RWPE2 (cell line): ENCODE measurements at places on chromosomes 2 and 18.
A peak's percentile ranks its signal among the peaks of the same experiment; 100 is the strongest.

- no peak for DNase-seq
Observed at GRCh38 chr18:47113796-47114540, 36.3 kb downstream of the HDHD2 start.

- DNase-seq = no peak
Observed at GRCh38 chr2:177393203-177393755, 706 bp downstream of the AGPS start.

GRCh38 chr2:101461381-101461780, 13.5 kb downstream of the RFX8 start:
- no peak for DNase-seq

GRCh38 chr2:83368916-83369315, 1090.2 kb downstream of the SUCLG1 start:
- no peak for DNase-seq

- no peak for DNase-seq
Observed at GRCh38 chr2:28659127-28659526, 92.5 kb upstream of the PPP1CB start.

- DNase-seq = no peak
Observed at GRCh38 chr2:178806543-178806942, 680 bp downstream of the TTN start.

DNA sequence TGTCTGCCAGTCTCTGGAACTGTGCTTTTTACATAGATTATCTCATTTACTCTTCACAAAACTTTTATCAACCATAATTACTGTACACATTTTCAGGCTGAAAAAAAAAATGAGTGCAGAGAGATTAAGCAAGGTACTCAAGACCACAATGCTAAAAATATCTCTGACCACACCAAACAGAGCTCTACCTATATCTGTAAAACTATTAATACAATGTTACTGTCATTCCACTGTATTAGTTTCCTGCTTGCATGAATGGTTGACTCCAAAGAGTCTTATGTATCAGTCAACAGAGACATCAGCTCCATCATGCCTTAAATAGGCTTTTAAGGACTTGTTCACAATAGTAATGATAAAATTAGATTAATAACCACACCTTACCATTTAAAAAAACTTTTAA, 134.7 kb upstream of the CCDC150 start:
- no peak for DNase-seq

- DNase-seq = peak; percentile 67
Observed at GRCh38 chr18:79611040-79611681, 68.4 kb upstream of the CTDP1 start.

DNA sequence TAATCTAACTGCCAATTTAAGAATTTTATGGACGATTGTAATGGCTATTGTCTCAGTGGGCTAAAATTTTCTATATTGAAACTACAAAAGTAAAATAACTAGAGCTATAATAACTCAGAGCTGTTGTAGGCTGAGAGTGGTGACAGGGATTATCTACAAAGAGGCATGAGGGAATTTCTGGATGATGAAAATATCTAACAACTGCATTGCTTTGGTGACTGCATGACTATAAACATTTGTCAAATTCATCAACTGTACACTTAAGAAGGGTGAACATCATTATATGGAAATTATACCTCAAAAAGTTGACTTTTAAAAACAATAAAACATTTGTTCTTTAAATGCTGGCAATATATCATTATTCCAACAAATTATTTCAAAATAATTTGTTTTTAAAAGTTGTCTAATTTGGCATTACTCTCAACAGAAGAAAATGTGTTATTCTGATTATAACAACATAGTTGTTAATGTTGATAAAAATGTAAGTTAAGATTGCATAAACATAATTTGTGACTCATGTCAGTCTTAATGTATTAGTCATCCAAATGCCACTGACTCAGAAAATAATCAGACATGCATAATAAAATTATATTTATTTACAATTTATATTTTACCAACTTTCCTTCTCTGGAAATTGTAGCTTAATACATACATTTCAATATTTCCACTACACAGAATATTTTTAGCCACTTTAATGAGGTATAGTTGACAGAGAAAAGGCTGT, 865.1 kb upstream of the VRK2 start:
- DNase-seq = no peak

- DNase-seq = no peak
Observed at GRCh38 chr2:7567646-7568045, 650.4 kb downstream of the RNF144A start.

DNA sequence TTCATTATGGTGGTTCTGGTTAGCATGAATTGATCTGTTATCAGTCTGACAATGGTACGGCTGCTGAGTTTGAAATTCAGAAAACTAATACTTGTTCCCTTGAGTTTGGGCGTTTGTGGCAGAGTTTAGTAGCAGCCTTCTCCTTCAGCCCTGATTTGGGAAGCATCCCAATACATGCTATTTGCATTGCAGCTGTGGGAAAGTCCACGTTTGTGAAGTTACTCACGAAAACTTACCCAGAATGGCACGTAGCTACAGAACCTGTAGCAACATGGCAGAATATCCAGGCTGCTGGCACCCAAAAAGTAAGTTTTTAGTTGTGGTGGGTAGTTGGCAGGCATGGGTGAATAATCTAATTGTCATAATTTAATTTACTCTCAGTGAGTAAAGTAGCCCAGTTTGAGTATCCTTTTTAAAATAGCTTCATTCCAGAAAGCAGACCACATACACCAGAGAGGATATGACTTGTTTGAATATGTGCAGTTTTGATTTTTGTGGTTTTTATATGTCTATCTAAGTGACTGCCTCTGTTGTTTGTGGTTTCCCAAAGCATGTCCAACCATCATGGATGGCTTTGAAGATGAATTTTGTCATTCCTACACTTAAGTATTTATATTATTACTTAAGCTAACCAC, 12.2 kb downstream of the DGUOK start:
- no peak for DNase-seq

- DNase-seq = no peak
Observed at GRCh38 chr2:195470622-195471021, 186.4 kb upstream of the SLC39A10 start.

GRCh38 chr2:179340678-179341077, 76.0 kb upstream of the SESTD1 start:
- no peak for DNase-seq

- no peak for DNase-seq
Observed at GRCh38 chr2:48482313-48482712, 47.6 kb upstream of the STON1 start.

- no peak for DNase-seq
Observed at GRCh38 chr2:159922563-159922962, 124.6 kb upstream of the CD302 start.

DNA sequence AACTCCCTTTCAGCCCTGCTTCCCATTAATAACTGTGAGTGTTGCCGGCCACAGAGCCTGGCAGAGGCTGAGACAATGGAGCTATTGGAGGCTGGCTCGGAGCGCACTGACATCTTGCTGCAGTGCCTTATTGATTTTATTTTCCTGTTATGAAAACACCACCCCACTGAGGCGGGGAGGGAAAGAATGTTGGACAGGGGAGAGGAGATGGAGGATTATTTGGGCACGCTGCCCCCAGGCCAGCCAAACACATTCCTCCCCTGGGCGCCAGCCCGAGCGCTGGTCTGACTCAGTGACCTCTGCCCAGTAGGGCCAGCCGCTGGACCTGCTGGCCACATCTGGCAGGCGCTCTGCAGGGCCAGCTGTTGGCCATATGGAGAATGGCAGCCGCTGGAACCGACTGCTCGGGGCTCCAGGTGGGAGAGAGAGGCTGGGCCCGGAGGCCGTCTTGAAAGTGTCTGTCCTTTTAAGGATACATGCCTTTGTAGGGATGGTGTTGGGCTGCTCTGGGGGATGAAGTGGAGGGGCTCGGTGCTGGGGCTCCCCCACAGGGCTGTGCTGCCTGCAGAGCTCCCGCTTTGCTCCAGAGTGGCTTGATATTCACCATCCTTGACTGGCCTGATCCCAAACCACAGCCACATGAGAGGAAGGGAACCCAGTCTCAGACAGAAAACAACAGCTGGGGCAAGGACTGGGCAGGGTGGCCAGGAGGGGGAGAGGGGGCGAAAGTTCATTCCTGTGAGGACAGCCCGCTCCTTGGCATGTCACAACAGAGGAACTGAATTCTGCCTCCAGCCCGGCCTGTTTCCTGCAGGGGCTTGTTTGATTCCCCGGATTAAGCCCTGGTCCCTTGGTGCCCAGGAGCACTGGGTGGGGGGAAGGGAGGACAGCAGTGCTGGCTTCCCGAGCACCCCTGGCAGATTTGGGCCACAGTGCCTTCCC, 179.0 kb downstream of the KLHL29 start:
- DNase-seq = no peak

- DNase-seq = no peak
Observed at GRCh38 chr18:3283908-3284307, 22.0 kb downstream of the MYL12B start.

GRCh38 chr2:1518867-1519530, 105.7 kb downstream of the TPO start:
- DNase-seq = peak; percentile 42

DNA sequence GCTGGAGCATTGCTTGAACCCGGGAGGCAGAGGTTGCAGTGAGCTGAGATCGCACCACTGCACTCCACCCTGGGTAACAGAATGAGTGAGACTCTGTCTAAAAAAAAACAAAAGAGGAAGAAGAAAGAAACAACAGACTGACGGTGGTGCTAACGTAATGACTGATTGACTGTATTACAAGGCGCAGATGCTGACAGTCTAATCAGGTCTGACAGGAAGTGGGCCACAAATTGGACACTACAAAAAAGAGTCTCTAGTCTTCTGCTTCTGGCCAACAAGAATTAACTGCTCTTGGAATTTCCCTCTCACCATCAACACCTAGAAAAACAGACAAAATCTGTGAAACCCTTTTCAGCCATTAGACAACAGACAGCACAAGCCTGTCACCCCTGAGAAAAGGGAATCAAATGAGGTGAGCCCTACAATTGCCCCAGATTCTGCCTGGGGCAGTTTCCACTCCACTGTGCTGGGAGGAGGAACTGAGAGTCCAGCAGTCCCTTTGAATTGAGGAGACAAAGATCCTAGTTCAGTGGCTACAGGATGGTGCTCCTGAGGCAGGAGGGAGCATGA, 43.3 kb downstream of the SNED1 start:
- DNase-seq = no peak

- no peak for DNase-seq
Observed at GRCh38 chr2:120936476-120937334, 201.0 kb downstream of the GLI2 start.

- no peak for DNase-seq
Observed at GRCh38 chr2:41879235-41879916, 168.4 kb upstream of the PKDCC start.

- no peak for DNase-seq
Observed at GRCh38 chr2:228015741-228016140, 144.3 kb downstream of the DAW1 start.

GRCh38 chr2:88563129-88563528, 64.1 kb downstream of the EIF2AK3 start:
- no peak for DNase-seq

DNA sequence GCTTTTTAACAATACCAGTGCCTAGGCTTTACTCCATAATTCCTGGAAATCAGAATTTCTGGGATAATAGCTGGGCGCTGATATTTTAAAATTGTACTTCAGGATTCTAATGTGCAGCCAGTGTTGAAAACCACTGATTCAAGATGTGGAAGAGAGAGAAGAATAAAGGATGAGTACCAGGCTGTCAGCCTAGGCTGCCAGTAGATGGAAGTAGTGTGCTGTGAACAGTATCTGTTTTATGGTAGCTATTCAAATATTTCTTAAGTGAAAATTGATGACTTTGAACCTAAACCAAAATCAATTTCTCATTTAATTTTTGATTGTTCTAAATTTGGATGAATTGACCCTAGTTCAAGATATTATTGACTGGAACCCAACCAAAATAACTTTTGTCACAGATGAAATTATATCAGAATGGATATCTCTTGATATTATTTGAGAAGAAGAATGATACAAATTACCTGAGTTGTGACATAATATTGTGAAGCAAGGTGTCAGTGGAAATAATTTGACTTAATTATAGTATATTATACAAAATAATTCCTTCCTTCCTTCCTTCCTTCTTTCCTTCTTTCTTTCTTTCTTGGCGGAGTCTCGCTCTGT, 88.0 kb downstream of the COMMD1 start:
- no peak for DNase-seq

DNA sequence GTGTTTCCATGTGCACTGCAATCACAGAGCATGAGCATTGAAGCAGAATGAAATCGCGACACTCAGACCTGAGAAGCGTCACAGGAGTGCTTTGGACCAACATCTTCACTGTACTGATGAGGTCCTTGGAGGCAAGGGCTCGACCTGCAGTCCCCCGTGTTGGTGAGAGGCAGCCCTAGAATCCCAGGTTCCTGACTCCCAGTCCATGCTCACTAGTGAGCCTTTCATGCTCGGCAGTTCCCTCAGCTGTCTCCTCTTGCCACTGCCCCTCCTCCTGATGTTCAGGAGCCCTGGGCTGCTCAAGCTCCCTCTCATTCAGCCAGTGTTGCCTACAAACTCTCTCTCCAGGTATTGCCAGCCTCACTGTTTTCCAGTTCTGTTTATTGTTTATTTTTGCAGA, 291.4 kb downstream of the DYSF start:
- no peak for DNase-seq

DNA sequence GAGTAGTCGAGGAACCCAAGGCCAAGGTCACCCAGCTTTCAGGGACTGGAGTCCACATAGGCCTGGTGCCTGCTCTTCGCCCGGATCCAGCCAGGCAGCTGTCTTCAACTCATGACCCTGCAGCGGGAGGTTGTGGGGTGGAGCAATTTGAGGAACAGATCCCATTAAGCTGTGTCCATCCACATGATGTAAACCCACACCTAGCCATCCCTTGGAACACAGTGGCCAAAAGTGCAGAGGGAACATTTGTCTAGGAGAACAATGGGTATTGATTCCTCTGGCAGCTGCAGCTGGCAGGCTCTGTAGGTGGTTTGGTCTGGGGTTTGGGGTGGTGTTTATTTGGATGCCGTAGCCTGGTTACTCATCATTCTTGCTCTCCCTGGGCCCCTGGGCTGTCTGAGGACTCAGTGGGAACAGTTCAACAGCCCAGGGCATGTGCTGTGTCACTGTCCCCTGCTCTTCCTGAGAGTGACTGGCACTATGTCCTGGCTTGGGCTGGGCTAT, 99.4 kb downstream of the TFCP2L1 start:
- DNase-seq = no peak

- no peak for DNase-seq
Observed at GRCh38 chr2:27667446-27667845, 3.8 kb downstream of the SLC4A1AP start.

- DNase-seq = no peak
Observed at GRCh38 chr2:128158176-128158575, 67.2 kb downstream of the UGGT1 start.
